ENCODE measurements at places on chromosomes 3 and 15. TPM values are rescaled to one million over a fixed set of nuclear protein-coding genes. Genes with fewer than 3 reads are reported as not detected.

- H3K27ac ChIP-seq, result no peak overlapping the region
- peaks cover 6% of the 10 kb centered on the region for H3K4me1 ChIP-seq
- peak overlapping the region; percentile 7 for H3K4me3 ChIP-seq
- DNase-seq, result no peak
- H3K36me3 ChIP-seq, result no peaks in the 10 kb centered on the region
- peaks cover 68% of the 10 kb centered on the region for H3K27me3 ChIP-seq
Observed at GRCh38 chr15:79432345-79433275, 474 bp downstream of the MINAR1 start.

GRCh38 chr3:57006179-57006657, 54.2 kb upstream of the SPATA12 start:
- no peak overlapping the region for H3K27ac ChIP-seq
- H3K4me1 ChIP-seq, result peaks cover 4% of the 10 kb centered on the region
- H3K36me3 ChIP-seq, result no peaks in the 10 kb centered on the region
- no peak for DNase-seq
- peaks cover 3% of the 10 kb centered on the region for H3K27me3 ChIP-seq
- H3K4me3 ChIP-seq, result no peak overlapping the region

- peaks cover 15% of the 10 kb centered on the region for H3K27me3 ChIP-seq
- H3K36me3 ChIP-seq, result no peaks in the 10 kb centered on the region
- H3K4me1 ChIP-seq, result no peaks in the 10 kb centered on the region
- no peak overlapping the region for H3K4me3 ChIP-seq
- no peak overlapping the region for H3K27ac ChIP-seq
- peak; percentile 15 for DNase-seq
Observed at GRCh38 chr3:149771652-149772271, 19.5 kb upstream of the COMMD2 start.

GRCh38 chr3:155112661-155113389, 32.7 kb downstream of the MME start:
- H3K36me3 ChIP-seq, result no peaks in the 10 kb centered on the region
- H3K27ac ChIP-seq, result no peak overlapping the region
- peaks cover 2% of the 10 kb centered on the region for H3K4me1 ChIP-seq
- no peaks in the 10 kb centered on the region for H3K27me3 ChIP-seq
- no peak overlapping the region for H3K4me3 ChIP-seq

DNA sequence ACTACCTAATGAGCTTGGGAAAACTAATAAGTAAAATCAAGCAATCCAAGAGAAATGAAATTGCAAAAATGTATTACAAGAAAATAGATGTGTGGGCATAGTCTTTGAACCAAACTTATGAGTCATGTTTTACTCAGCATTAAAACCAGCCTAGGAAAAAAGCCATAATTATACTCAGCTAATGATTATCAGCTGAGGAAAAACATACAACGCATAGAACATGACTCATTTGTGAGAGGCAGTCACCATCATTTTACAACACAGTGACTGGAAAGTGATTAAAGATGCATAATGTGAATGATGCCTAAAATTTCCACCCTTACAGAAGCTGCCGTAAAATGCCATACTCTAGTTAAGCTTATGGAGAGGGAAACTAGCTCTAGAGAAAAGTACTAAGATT, 238.0 kb upstream of the EOMES start:
- H3K27me3 ChIP-seq, result no peaks in the 10 kb centered on the region
- H3K4me1 ChIP-seq, result peaks cover 19% of the 10 kb centered on the region
- no peak for DNase-seq
- no peaks in the 10 kb centered on the region for H3K36me3 ChIP-seq

GRCh38 chr3:131178710-131179375, 152.2 kb downstream of the NEK11 start:
- H3K27ac ChIP-seq, result no peak overlapping the region
- peaks cover 13% of the 10 kb centered on the region for H3K4me1 ChIP-seq
- DNase-seq, result no peak

DNA sequence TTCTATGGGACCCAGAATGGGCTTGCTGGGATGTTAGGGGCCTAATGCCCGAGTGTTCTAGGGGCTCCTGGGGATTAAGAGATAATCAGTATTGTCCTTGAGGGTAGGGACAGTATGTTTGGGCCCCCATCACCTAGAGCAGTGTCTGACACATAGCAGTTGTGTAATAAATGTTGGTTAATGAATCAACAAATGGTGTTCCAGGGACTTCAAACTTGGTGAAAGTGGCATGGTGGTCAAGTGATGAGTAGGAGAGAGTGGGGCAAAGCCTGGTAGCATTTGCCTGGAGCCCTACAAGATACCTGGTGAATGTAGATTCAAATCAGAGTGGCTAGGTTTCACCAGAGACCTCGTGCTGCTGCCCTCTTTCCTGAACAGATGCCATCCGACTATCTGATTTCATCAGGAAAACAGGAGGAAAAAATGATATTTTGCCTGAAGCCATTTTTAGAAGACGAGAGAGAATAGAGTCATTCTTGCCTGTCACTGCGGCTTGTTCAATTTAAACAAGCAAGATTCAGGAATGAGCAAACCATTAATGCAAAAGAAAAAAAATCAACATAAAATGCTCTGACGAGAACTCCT, 117.3 kb downstream of the RPL22L1 start:
- peaks cover 48% of the 10 kb centered on the region for H3K27me3 ChIP-seq
- no peak for DNase-seq
- H3K4me1 ChIP-seq, result no peaks in the 10 kb centered on the region
- H3K27ac ChIP-seq, result no peak overlapping the region
- no peak overlapping the region for H3K4me3 ChIP-seq

- no peaks in the 10 kb centered on the region for H3K27me3 ChIP-seq
- H3K27ac ChIP-seq, result no peak overlapping the region
- no peak for DNase-seq
- peaks cover 6% of the 10 kb centered on the region for H3K4me1 ChIP-seq
- H3K36me3 ChIP-seq, result peaks cover 6% of the 10 kb centered on the region
Observed at GRCh38 chr3:106004137-106004681, 135.4 kb upstream of the CBLB start.

- H3K27ac ChIP-seq, result no peak within 1 kb of the TSS
- H3K4me3 ChIP-seq, result no peak within 1 kb of the TSS
- no peak for DNase-seq
- no peaks in the 10 kb centered on the region for H3K4me1 ChIP-seq
- H3K27me3 ChIP-seq, result peaks cover 66% of the 10 kb centered on the region
Observed at GRCh38 chr15:73368301-73369136, at the start of gene HCN4. TSS of gene HCN4 (minus strand) at chr15:73368958. CDS start at chr15:73368270, 688 bp downstream.

GRCh38 chr3:107024551-107025026, 352.6 kb upstream of the CCDC54 start:
- no peak for DNase-seq
- no peaks in the 10 kb centered on the region for H3K4me1 ChIP-seq
- H3K27ac ChIP-seq, result no peak overlapping the region
- no peaks in the 10 kb centered on the region for H3K27me3 ChIP-seq
- no peaks in the 10 kb centered on the region for H3K36me3 ChIP-seq

DNA sequence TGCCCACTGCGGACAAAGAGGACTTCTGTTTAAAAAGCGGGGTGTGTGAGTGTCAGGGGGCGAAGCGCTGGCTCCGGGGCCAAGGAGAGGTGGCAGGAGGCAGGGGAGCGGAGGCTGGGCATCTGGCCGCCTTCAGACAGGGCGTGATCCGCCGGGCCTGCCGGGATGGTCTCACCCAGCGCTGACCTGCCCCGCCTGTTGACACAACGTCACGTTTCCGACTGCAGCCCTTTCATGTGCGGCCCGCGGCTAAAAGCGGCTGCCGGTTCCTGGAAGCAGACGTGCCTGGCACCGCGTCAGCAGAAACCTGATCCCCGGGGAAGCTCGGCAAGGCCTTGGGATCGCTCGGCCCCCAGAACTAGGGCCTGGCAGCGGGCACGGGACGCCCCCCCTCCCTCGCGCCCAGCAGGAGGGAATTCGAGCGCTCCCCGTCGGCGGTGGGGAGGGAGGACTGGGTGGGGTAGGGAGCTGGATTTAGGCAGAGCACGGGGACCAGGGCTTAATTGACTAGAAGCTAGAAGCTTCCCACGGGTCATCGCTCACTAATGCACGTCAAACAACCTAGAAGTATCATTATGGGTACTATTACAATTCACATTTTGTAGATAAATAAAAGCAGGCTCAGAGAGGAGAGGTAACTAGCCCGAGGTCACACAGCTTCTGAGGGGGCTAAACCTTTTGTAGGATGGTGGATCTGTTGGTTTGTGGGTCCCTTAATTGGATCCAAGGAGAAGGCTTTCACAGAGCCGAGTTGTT, 7.7 kb downstream of the BHLHE40 start:
- H3K36me3 ChIP-seq, result peaks cover 39% of the 10 kb centered on the region
- peaks cover 13% of the 10 kb centered on the region for H3K27me3 ChIP-seq
- H3K27ac ChIP-seq, result peak overlapping the region; percentile 83

GRCh38 chr3:193620057-193620456, 27.0 kb downstream of the OPA1 start:
- H3K36me3 ChIP-seq, result peaks cover 33% of the 10 kb centered on the region
- H3K4me1 ChIP-seq, result peaks cover 10% of the 10 kb centered on the region
- H3K27ac ChIP-seq, result no peak overlapping the region
- H3K4me3 ChIP-seq, result no peak overlapping the region
- H3K27me3 ChIP-seq, result no peaks in the 10 kb centered on the region
- no peak for DNase-seq

CMTM8 gene
- 5.4 TPM for total RNA-seq

STAC gene
- total RNA-seq, result not detected

FHIT gene
- 8.6 TPM for total RNA-seq

CYP8B1 gene
- not detected for total RNA-seq

ATP13A5 gene
- total RNA-seq, result not detected
